ENCODE measurements at places on chromosomes 11 and 22.

GRCh38 chr11:10926801-10927211 is 69.0 kb upstream of the ZBED5 start:
- DNase-seq, result no peak

- peak; percentile 50 for DNase-seq
Observed at GRCh38 chr11:7612661-7613393, 60.5 kb downstream of the CYB5R2 start.

- DNase-seq, result no peak
Observed at GRCh38 chr11:91922846-91923245, 301.8 kb upstream of the FAT3 start.

- DNase-seq, result no peak
Observed at GRCh38 chr22:42577623-42578240, 24.0 kb downstream of the SERHL2 start.

GRCh38 chr22:30675436-30675835 is 7.8 kb upstream of the DUSP18 start:
- DNase-seq, result no peak

All from iris pigment epithelial cell (primary cell).